ENCODE measurements at places on chromosomes 4 and X.

DNA sequence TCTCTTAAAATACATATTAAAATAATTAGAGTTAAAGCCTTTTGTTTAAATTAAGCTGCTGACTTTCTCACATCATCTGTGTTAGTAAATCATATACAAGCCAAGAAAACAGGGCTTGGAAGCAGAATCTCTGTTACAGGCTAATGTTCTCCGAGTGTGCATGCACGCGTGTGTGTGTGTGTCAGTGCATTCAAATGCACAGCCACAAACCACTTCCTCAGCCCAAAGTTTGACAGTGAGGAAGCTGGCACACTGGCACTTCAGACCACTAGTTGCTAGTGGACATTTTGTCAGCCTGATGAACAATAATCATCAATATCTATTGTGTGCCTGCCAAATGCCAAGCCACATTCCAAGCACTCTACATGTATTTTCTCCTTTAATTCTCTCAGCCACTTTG lies 5.6 kb downstream of the MAOB start:
- DNase-seq, result no peak

- peak; percentile 95 for DNase-seq
Measured at GRCh38 chr4:80259012-80259411, 7.5 kb upstream of the FGF5 start.

DNA sequence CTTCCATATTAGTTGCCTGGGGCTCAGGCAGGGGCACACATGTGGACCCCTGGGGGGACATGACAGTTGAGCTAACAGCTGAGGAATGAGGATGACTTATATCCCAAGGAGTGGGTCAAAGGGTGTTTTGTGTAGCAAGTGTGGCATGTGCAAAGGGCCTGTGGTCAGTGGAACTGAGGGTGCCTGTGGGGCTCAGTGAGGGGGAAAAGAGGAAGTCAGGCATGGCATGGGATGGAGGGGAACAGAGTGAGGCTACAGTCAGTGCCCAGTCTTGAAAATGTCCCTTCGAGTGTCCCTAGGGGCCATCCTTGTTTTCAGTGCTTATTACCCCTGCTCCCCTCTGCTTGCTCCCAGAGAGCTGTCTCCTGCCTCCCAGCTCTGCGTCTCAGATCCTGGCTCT lies 64.3 kb upstream of the CD99 start:
- DNase-seq, result no peak

GRCh38 chr4:184273166-184274147 lies 55.8 kb upstream of the ENPP6 start:
- DNase-seq, result no peak

GRCh38 chrX:136183917-136184316 lies 36.6 kb downstream of the FHL1 start:
- no peak for DNase-seq

DNA sequence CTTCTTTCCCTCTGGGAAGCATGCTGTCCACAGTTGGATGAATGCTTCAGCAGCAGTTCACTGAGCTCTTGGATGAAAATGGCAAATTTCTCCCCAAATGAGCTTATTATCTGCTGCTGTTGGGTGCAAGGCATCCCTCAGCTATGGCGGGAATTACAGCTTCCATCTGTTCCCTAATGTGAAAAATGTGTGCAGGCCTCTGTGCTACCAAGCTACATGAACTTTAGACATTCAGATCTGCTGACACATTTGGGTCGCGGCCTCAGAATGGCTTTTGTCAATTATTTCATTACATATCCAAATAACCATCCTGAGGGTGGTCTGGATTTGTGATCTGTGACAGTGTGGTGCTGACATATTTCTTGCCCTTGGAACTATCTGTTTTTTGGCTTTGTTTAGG lies 119.5 kb upstream of the SCML1 start:
- DNase-seq, result no peak

GRCh38 chr4:85500110-85500867 lies 25.3 kb downstream of the ARHGAP24 start:
- no peak for DNase-seq

- no peak for DNase-seq
Measured at GRCh38 chrX:3445806-3446490, 99.5 kb upstream of the MXRA5 start.

GRCh38 chr4:32172761-32173160 lies 1452.6 kb downstream of the PCDH7 start:
- no peak for DNase-seq

- DNase-seq, result no peak
Measured at GRCh38 chr4:26298198-26298947, 22.4 kb upstream of the RBPJ start.

GRCh38 chr4:103244251-103244650 lies 46.1 kb upstream of the CENPE start:
- no peak for DNase-seq

DNA sequence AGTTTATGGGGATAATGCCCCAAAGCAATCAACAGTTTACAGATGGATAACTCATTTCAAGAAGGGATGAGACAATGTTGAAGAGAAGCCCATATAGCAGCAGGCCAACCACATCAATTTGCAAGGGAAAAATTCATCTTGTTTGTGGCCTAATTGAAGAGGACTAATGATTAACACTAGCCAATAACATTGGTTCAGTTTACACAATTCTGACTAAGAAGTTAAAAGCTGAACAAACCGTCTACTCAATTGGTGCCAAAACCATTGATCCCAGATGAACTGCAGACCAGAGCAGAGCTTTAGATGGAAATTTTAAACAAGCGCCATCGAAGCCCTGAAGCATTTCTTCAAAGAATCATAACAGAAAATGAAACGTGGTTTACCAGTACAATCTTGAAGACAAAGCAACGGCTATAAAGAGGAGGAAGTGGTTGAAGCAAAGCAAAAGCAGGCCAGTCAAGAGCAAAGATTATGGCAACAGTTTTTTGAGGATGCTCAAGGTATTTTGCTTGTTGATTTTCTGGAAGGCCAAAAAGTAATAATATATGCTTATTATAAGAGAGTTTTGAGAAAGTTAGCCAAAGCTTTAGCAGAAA lies 20.5 kb upstream of the BLTP1 start:
- no peak for DNase-seq

- no peak for DNase-seq
Measured at GRCh38 chrX:72536542-72536941, 36.1 kb downstream of the HDAC8 start.

DNA sequence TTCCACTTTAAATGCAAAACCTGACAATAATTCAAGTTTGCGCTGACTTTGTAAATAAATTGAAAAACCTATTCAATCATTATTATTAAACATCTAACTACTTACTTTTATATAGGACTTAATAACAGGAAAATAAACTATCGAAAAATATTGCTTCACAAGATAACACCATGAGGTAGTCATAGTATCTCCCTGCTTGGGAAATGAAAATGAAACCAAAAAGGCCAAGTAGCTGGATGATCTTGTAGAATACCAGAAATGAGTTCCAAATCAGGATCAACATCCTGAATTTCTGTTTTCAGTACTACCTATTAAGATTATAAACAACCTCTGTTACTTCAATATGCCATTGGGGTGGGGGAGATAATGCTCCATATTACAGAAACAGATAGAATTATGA lies 58.9 kb downstream of the CHIC2 start:
- no peak for DNase-seq

- DNase-seq, result no peak
Measured at GRCh38 chr4:181679754-181680153, 563.4 kb upstream of the TENM3 start.

DNA sequence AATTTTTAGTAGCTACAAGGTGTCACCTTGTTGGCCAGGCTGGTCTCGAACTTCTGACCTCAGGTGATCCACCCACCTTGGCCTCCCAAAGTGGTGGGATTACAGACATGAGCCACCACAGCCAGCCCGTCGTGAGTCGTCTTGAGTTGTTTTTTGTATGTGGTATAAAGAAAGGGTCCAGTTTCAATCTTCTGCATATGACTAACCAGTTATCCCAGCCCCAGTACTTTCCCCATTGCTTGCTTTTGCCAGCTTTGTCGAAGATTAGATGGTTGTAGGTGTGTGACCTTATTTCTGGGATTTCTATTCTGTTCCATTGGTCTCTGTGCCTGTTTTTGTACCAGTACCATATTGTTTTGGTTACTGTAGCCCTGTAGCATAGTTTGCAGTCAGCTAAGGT lies 105.9 kb downstream of the OR13H1 start:
- no peak for DNase-seq

DNA sequence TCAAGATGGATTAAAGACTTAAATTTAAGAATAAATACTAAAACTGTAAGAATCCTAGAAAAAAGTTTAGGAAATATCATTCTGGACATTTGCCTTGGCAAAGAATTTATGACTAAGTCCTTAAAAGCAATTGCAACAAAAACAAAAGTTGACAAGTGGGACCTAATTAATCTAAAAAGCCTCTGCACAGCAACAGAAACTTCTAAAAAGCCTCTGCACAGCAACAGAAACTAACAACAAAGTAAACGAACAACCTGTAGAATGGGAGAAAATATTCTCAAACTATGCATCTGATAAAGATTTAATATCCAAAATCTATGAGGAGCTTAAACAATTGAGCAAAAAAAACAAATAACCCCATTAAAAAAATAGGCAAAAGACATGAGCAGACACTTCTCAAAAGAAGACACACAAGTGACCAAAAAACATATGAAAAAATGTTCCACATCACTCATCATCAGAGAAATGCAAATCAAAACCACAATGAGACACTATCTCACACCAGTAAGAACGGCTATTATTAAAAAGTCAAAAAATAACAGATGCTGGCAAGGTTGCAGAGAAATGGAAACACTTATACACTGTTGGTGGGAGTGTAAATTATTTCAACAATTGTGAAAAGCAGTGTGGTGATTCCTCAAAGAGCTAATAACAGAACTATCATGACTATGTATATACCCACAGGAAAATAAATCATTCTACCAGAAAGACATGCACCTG lies 5.5 kb upstream of the OPRPN start:
- no peak for DNase-seq

- peak; percentile 2 for DNase-seq
Measured at GRCh38 chrX:10015723-10016518, 48.8 kb downstream of the CLDN34 start.

GRCh38 chr4:137533855-137534254 lies 1.6 kb upstream of the PCDH18 start:
- no peak for DNase-seq

- DNase-seq, result peak; percentile 32
Measured at GRCh38 chrX:118066867-118067515, 49.6 kb downstream of the KLHL13 start.

- no peak for DNase-seq
Measured at GRCh38 chrX:49308604-49309269, 5.3 kb downstream of the GAGE10 start.

DNA sequence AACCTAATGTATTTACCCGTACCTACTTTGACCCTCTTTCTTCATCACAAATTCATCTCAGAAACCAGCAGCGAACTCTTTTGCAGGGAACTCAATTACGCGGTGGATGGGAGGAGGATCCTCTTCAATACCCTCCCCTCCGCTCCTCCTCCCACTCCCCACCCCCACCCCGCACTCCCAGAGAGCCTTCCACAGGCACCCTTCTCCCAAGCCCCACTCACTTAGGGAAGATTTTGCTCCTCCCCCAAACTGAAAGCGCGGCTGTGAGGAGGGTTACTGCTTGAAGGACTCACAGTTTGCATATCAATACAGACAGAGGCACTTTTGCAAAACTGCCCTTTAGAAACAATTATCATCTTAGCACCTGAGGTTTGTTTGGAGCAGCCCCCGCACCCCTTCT lies 960 bp upstream of the IL1RAPL1 start:
- no peak for DNase-seq

- no peak for DNase-seq
Measured at GRCh38 chr4:107578321-107578720, 141.7 kb downstream of the PAPSS1 start.

DNA sequence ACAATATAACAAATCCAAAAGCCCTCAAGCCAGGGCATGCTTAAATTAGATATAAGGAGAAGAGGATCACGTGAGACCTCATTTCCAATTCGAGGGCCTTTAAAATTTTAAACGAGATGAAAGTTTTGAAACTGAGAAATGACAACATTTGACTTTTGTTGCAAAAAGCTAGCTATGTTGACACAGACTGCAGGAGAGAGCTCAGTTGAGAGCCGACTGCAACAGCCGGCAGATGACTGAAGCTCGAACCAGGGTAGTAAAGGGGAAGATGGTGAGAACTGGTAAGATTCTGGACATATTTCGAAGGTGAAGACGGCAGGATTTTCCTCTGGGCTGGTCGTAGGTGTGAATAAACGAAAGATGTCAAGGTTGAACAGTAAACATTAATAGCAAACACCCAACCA lies 773 bp downstream of the PRMT9 start:
- DNase-seq, result no peak

- no peak for DNase-seq
Measured at GRCh38 chrX:12360986-12361598, 222.8 kb downstream of the FRMPD4 start.

- DNase-seq, result no peak
Measured at GRCh38 chrX:54237014-54237413, 54.0 kb upstream of the FAM120C start.

DNA sequence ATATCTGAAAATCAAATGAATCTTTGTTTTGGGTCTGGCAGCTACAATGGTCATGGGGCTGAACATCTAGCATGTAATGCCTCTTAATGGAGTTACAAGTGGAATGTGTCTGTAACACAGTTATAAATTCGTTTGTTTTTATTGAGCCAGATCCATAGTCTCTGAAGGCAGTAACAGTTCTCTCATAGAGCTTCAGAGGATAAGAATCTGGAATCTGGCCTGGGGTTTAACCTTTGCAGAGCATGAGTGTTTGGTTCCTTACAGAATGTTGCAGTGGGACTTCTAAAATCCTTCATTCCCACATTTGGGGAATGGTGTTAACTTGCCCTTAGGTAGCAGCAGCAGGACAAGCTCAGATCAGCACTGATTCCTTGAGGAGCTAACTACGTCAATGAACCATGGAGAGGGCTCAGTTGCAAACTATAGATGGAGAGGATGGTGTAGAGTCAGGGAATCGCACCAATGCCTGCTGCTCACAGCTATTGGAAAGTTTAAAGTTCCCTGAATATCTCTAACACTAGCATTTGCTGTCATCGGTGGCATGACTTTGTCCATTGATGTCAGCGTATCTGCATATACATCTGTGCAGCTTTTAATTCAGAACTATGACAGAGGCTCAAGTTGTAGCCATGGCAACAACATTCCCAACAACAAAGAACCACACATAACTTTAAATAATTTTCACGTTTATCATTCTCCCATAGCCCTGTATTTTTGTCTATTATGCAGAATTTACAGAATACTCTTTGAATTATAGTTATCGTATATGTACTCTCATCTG lies 72.2 kb downstream of the RASGEF1B start:
- DNase-seq, result no peak

GRCh38 chr4:37909332-37910090 lies 18.6 kb downstream of the TBC1D1 start:
- no peak for DNase-seq

DNA sequence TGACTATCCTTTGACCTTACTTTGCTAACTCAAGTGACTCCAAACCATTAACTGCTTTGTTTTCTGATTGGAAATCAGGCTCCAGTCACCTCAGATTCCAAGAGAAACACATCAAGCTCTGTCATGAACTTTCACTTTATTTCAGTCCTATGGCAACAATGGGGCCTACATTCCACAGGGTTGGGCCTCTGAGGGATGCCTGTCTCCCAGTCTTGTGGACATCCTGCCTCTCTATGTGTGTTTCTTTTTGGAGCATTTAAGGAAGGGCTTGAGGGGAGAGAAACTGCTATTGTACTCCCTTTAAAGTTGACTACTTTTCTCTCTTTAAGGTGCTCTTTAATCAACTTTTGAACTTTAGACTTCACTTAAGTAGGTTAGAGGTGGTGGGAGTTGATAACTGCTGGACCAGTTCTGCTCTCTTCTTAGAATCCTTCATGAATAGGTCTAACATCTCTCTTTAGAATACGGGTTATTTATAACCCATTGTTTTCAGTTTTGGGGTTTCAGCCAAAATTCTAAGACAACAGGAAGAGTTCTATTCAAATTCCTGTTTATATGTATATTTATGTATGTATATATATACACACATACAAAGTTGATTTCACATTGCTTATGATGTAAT lies 274.3 kb upstream of the NR3C2 start:
- no peak for DNase-seq
